ENCODE measurements at places on chromosomes 6 and 20.

GRCh38 chr6:105872249-105872648, 213.9 kb upstream of the PRDM1 start:
- no peak for DNase-seq

- no peak for DNase-seq
These were observed 615 bp upstream of the NTSR1 start for GRCh38 chr20:62707921-62708521.

DNA sequence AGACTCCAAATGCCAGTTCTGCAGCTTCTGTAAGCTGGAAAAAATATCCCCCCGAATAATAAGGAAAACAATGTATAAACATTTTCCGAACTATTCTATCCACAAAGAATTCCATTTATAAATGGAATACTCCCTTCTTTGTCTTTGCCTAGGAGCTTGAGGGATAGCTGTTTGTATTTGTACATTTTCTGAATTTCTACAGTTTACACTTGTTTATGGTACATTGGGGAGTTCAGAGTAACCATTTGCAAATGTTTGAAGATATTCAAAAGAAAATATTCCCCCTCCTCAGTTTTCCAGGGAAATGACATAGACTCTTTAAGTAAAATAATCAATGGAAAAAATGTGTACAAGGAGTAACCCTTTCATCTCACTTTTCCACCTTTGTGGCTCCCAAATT, 149.6 kb downstream of the SOBP start:
- DNase-seq = no peak

DNA sequence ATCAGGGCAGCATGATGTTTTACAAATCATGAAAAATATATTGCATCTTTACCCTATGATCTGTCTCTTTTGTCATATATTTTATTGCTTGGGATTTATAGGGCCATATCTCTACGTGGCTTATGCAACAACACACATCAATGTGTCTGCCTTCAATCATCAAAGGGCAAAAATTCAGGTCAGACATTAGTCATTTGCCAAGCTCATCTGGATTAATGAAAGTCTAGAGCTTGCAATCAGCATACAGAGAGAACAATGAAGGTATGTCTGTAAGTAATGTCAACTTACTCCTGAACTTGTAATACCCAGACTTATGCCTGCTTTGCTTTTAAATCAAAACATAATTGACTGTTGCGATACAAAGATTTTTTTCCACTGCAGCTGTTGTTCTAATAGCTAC, 282.7 kb downstream of the HAO1 start:
- DNase-seq = no peak

DNA sequence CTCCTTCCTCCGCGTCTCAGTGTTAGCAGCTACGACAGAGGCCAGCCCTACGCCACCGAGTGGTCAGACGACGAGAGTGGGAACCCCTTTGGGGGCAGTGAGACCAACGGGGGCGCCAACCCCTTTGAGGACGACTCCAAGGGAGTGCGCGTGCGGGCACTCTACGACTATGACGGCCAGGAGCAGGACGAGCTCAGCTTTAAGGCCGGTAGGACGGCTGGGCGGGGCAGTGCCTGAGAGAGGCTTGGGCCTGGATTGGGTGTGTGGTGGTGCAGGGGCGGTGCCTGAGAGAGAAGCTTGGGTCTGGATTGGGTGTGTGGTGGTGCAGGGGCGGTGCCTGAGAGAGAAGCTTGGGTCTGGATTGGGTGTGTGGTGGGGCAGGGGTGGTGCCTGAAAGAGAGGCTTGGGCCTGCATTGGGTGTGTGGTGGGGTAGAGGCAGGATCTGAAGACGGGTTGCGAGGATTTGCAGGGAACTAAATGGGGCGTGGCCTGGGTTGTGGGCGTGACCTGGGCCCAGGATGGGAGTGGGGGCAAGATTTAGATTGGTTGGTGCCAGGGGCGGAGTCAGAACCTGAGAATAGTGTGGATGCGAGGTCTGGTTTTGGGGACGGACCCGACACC, 24.4 kb downstream of the SPDEF start:
- peak; percentile 87 for DNase-seq

DNA sequence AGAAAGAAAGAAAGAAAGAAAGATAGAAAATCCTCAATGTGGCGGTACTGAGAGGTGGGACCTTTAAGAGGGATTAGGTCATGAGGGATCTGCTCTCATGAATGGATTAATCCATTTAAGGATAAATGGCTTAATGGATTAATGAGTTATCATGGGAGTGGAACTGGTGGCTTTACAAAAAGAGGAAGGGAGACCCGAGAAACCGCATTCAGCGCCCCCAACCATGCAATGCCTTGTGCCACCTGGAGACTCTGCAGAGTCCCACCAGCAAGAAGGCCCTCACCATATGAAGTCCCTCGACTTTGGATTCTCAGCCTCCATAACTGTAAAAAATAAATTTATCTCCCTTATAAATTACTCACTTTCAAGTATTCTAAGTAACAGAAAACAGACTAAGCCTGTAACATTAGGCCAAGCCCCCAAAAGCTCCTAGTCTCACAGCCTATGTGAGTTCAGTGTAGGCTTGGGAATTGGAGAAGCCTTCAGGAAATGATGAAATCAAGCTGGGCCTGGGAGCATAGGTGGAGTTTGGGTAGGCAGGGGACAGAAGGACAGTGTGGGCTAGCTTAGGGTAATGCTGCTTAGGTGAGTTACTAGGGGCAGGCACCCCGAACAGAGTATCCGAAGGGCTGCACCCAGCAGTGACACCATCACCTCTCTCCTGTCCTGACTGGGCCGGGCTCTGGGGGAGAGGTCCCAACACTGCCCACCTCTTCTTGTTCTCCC, 36.2 kb upstream of the RNF24 start:
- no peak for DNase-seq

DNA sequence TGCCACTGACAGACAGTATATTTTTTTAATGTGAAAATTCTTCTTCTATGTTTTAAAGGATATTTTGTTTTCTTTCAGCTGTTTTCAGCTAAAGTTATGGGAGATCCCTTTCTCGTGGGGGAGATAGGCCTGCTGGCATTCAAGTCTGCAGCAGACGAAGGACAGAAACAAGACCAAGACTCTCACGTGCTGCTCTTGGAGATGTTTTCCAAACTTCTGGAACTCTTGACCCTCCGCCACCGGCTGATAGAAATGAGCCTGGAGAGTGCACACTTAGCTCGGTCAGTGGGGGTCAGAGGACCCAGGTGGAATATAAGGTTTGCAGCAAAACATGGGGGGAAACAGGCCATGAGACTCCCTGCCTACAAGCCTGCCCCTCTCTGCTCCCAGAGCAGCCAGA, 120.5 kb downstream of the CD164 start:
- DNase-seq = no peak

DNA sequence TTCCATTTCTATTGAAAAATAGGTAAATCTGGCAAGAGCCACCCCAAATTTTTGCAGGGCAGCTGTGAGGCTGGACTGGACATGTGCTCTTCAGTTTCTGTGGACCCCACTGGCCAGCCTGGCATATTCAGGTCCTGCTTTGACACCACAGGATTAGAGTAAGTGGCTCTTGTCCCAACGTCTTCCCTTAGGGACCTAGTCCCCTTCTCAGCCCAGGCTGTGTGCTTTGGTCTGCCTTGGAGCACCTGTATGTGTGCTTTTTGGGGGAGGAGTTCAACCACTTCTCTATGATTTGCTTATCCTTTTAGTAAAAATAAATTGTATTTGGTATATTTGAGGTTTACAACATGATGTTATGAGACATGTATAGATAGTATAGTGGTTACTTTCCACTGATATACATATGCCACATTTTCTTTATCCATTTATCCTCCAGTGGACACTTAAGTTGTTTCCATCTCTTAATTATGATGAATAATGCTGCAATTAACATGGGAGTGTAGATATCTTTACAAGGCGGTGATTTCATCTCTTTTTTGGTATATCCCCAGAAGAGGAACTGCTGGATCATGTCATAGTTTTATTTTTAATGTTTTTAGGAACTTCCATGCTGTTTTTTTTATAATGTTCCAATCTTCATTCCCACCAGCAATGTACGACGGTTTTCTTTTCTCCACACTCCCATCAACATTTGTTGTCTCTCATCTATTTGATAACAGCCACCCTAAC, 167.8 kb upstream of the UST start:
- DNase-seq = no peak

- peak; percentile 31 for DNase-seq
These were observed 97.2 kb downstream of the MAP3K4 start for GRCh38 chr6:161088676-161089328.

DNA sequence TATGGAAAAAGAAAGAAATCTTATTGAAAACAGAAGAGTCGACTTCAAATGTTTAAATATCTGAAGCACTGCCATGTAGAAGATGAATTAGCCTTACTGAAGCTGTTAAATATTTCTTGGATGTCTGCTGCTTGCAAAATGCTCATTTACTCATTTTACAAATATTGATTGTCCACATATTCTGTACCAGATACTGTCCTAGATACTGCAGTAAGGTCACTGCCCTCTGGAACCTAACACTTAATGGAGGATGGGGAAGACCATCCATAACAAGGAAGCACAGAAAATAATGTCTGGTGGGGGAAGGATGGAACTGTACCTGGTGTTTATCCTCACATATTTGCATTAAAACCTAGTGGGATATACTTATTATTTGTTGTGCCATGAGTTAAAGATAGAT, 99.0 kb downstream of the RCAN2 start:
- DNase-seq = no peak

DNA sequence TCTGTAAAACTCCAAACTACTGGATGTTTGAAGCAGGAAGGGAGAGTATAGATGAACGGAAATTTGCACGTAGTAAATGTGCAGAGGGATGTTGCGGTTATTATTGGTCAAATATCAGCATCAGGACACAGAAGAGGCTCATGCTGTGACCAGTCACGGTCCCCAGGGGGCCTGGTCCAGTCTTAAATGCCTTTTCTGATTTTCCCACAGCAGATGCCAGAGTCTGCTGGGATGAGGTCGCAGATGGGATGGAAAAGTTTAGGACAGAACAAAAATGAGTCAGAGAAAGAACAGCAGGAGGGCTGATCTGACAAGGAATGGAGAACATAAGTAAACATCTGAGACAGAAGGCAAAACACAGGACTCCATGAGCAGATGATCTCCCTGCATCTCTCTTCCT, 11.7 kb upstream of the SIRPG start:
- peak; percentile 9 for DNase-seq

DNA sequence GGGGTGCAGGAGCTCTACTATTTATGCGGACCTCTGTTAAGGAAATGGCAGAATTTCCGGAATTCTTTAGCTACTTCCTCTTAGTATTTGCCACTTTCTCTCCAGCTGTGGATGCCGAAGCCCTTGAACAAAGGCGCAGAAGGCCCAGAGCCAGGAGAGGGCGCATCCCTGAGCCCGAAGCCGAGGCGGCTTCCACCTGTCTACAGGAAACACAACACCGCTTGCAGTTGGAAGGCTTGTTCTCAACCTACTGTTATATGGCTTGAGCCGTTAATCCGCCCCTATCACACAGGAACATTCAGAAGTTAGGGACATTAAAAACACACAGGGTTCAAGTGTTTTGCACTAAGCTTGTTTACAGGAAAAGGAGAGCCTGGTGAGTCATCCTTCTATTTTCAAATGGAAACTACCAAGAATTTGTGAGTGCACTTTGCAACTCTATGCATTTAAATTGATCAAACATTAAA, 417.1 kb downstream of the BCKDHB start:
- DNase-seq = peak; percentile 74

DNA sequence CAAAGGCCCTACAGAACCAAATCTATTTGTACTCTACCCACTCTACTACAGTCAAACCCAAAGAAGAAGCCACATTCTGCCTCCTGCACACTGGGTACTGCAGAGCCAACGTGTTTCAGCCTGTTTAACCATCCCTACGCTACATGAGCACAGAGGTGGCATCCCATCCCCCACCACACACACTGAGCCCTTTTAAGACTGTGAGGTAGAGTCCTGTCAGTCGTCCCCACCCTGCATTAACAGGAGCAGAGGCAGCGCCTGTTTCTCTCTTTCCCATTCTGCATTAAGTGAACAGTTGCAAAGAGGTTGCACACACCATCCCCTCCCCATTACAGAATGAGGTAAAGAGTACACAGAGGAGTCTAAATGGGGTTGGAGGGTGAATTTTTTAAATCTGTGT, 5.2 kb upstream of the RSPH4A start:
- DNase-seq = no peak

GRCh38 chr6:82841309-82841708, 224.3 kb downstream of the UBE3D start:
- no peak for DNase-seq

GRCh38 chr6:107292715-107293271, 166.6 kb downstream of the PDSS2 start:
- DNase-seq = no peak

GRCh38 chr20:62740286-62741141, 31.9 kb downstream of the NTSR1 start:
- DNase-seq = peak; percentile 95

DNA sequence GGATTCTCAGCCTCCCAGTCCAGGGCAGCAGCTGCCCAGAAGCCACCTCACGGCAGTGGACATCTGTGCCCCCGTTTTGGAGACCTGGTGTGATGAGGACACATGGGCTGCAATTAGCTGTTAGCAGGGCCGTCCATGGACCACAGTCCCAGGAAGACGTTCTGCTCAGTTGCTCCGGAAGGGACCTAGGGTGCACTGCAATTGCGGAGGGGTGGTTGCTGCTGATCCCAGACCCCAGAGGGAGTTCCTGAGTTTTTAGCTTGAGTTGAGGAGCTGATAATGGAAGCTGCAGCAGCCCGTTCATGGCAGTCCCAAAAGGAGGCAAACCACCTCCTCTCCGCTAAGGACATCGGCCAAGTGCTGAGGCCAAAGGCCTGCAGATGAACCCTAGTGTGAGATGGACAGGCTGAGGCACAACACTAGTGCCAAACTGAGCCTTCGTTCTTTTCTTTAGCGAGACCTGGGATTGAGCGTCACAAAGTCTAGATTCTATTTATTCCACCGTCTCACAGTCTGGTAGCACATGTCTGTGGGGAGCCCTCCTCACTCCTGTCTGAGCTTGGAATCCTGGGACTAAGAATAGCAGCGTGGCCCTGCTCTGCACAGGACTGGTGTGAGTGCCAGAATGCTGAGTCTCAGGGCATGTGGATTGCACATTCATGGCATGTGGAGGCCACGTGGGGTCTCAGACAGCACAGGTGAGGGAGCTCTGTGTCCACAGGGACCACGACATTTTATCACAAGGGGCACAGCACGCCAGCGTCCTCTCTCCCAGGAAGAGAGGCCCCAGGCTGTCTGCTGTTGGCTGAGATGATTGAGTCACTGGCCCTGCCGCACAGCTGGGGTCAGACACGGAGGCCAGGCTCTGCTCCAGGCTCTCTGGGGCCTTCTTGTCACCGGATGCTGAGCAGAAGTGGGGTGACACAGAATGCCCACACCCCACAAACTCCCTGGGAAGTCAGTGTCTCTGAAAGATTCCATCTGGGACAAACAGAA, 113.4 kb downstream of the PSMB1 start:
- DNase-seq = peak; percentile 31

Measured in iris pigment epithelial cell (primary cell).